Hematopoietic multipotent progenitor cell treated with erythropoietin and hydrocortisone succinate and interleukin-3 and kit ligand, for 4 days (in vitro differentiated cells): ENCODE measurements at places on chromosomes 3 and 15.

GRCh38 chr3:13260259-13261103 lies 159.6 kb downstream of the NUP210 start:
- no peak for DNase-seq

- no peak for DNase-seq
Observed at GRCh38 chr3:133293397-133294110, 106.3 kb upstream of the BFSP2 start.

DNA sequence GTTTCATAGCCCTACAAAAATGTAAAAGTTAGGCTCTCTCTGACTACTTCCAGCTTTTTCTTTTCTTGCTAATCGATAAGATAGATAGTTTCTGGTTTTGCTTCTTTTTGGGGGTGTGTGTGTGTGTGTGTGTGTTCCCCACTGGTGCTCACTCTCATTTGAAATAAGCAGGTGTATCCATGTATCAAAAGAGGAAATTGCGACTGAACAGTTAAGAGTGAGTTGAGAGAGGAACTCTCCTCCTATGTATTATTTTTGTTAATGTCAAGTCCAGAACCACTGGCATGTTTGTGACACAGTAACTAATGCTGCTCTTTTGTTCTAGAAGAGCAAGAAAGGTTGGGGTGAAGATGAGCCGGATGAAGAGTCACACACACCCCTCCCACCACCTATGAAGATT lies 96.7 kb upstream of the UMPS start:
- DNase-seq: peak; percentile 27

DNA sequence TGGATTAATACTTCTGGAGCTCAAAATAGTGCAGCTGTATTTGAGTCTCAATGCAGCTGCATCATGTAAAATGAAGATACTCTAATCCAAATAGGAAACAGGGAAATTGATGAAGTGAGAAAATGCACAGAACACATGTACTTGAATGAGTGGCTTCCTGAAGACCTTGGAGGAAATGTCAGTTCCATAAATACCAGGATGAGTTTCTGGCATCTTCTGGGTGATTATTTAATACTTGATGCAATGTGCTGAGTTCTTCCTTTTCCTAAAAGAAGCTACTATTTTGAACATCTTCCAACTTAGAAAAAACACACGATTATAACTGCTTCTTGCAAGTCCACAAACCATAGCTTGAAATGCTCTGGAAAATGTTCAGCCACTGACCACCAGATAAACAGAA lies 162.8 kb downstream of the SLC9A9 start:
- no peak for DNase-seq

- no peak for DNase-seq
Observed at GRCh38 chr3:29169451-29169850, 111.4 kb upstream of the RBMS3 start.

DNA sequence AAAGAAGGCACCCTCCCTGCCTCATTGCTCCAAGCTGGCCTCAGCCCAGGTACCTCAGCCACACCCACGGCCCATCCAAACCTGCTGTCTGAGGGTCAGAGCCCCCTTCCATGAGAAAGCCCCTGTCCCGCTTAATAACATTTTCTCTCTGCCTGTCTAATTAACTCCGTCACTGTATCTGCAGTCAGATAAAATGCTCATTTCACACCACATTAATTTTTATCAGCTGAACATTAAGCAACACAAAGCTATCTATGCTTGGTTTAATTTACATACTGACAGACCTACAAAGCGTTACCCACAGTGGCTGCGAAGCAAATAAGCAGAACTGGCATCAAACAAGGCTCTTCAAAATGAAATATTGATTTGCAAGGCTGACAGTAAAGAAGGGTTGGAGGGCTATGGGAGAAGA lies 309.8 kb upstream of the ICE2 start:
- DNase-seq: no peak

- no peak for DNase-seq
Observed at GRCh38 chr3:21718943-21719591, 31.9 kb downstream of the ZNF385D start.

DNA sequence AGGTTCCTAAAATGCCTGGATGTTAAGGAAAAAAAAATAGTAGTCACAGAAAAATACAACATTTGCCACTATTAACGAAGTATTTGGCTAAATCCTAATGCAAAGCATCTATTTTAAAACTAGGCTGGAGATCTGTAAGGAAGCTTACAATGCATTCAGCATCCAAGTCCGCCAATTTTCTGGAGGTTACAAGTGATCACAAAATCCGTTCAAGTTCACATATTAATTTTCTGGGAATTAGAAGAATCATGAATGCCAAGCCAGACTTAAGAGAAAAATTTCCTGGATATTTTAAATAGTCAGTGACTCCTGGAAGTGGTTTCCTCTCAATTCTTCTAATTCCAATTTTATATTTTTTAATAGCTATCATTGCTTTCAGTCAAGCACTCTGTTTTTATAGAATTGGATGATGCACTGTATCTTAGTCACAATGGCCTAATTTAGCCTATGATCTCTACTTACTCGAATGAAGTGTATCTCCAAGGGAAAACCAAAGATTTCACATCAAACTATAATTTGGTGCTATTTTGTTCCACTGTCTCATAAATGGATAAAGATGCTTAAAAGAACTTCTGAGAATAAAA lies 60.4 kb downstream of the P3H2 start:
- no peak for DNase-seq

GRCh38 chr15:68042156-68042854 lies 11.8 kb upstream of the PIAS1 start:
- DNase-seq: no peak

- DNase-seq: no peak
Observed at GRCh38 chr3:187998611-187999010, 155.3 kb upstream of the LPP start.

GRCh38 chr3:191889756-191890155 lies 428.8 kb downstream of the PYDC2 start:
- DNase-seq: no peak

DNA sequence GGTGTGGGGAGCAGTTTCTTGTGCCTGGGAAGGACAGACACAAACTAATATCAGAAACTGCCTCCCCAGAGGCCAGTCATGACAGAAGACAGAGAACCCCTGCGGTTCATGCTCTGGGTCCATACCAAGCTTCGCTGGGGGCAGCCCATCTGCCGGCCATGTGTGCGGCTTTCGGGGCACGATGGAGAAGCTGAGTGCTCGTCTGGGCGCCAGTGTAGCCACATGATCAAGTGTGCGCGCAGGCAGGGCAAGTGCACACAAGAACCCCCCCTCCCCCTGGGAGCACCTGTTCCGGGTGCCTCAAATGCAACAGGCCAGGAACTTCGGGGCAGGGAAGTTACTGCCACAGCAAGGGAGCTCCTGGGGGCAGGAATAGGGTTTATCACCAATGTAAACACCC lies 1.8 kb downstream of the ADAMTS17 start:
- no peak for DNase-seq

DNA sequence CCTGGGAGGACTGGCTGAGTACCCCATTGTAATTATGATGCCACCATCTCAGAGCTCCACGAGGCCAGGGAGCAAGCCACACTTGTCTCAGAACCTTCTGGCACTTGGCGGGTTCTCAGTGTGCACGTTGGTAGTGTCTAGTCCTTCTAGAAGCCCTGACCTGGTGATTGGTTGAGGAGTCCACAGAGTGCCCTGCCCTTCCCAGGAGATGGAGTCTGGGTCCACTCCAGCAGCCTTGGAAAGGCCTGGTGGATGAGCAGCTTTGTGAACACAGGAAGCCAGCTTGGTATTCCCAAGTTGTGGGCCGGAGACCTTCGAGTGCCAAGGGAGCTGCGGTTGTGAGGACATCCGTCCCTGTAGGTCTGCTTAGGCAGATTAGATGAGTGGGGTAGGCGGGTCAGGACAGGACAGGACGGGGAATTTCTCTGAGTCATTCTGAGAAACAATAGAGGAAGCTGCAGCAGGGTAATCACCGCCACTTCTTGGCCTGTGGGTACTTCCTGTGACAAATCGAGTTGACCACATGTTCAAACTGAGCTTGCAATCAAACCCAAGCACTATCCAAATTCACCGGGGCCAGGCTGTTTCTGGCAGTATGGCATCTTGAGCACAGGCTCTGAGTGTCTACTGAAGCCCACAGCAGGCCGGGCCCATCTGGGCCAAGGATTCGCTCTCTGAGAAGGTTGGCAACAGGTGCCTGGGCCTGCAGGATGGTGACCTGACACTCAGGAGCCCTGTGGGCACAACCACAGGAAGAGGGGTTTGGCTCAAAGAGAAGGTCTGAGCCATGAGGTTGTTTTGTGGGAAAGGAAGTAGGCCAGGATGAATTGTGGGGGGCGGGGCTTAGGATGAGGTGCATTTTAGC lies 71.5 kb upstream of the PLXNA1 start:
- DNase-seq: peak; percentile 97

GRCh38 chr15:69172847-69173246 lies 12.4 kb downstream of the GLCE start:
- no peak for DNase-seq

GRCh38 chr3:64426551-64426950 lies 201.3 kb upstream of the PRICKLE2 start:
- DNase-seq: no peak

- DNase-seq: no peak
Observed at GRCh38 chr3:25088284-25088683, 339.8 kb upstream of the RARB start.

DNA sequence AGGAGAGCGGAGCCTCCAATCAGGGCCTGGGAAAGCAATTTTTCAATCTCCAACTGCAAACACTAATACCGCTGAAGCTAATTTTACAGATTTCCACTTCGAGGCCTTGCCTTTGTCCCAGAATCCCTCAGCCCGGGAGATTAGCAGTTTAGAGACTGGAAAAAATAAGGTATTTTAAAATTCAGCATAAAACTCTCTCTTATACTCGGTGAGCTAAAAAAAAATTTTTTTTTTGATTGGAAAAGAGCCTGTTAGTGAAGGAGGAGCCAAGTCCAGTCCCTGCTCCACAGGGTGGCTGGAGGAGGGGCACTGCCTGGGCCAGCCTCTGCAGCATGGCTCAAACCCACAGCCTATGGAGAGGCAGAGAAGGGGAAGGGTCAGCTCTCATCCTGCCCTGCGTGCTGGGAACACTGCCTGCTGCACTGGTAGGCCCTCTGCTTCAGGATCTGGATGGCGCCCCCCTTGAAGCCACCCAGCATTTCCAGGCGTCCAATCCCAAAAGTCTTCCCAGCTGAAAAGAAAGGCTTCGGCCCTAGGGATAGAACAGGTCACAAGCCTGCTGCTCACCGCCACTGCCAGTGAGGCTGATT lies 48.9 kb downstream of the CACNA2D2 start:
- no peak for DNase-seq

DNA sequence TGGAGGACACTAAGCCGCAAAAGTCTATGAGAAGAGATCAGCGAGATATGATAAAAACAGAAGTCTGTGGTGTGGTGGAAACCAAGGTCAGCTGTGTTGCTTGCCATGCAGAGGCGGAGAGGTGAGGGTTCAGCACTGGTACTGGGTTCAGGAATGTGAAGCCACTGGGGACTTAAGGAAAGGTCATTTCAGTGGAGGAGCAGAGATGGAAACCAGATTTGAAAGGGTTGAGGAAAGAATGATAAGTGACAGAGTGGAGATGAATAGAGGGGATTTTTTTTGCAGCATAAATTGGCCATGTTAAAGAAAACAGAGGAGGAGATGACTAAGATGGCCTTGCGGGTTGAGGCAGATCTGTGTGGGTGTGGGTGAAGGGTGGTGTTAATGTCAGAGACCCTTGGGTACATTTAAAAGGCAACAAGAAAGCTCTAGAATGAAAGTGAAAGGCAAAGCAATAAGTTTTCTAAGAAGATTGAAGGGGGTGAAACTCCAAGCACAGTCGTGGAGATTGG lies 265.5 kb downstream of the ADAMTSL3 start:
- DNase-seq: no peak

GRCh38 chr3:69330891-69331400 lies 54.9 kb downstream of the FRMD4B start:
- peak; percentile 74 for DNase-seq

DNA sequence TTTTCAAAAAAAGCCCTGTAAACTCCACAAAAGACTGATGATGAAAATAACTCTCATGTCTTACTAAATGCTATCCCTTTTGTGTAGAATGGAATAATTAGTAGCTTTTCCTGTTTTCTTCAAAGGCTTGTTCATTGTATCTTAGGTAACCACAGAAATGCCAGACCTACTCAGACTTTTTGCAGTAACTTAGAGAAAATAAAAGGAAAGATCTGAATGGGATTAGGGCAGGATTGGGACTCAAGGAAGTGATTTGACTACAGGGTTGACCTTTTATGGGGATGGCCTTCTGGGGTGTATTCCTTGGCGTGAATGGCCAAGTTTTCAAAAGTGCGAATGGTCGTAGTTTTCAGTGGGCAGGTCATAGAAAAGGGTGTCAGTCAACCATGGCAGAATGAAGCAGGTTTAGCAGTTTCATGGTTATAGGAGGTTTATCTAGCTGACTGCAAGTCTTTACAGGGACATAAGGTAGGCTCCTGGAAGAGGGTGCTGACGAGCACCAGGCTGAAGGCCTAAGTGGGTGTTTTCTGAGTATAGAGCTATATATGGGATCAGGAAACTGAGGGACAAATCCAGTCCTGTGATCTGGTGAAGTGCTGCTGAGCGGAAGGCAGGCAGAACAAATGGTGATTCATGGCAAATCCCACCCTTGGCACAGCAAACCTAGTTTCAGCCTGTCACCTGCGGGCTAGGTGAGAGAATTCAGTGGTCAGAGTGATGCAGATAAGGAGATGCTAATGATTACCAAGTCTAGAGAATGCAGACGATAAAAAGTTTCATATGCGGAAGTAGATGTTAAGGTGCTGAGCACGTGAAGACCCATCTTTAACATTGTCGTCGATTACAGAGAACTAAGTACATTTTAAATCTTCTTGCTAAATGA lies 46.4 kb downstream of the IL1RAP start:
- no peak for DNase-seq

- DNase-seq: no peak
Observed at GRCh38 chr15:71716990-71717389, 93.4 kb upstream of the NR2E3 start.

GRCh38 chr15:92247649-92248242 lies 145.9 kb upstream of the ST8SIA2 start:
- DNase-seq: no peak

DNA sequence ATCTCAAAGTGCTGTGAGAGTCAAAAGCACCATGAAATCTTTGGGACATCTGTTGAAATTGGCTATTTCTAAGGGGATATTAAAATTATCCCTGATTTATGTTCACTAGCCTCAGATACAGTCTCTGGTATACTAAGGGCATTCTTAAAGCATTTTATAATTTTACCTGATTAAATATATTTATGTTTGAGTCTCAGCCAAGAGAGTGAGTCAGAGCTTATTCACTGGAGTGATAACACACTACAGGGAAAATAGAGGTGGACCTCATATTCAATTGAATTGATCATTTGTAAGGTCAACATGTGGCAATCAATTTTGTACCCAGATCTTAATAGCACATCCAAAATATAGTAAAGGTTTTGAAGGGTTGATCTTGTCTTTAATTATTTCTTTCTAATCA lies 733.6 kb downstream of the EPHA3 start:
- no peak for DNase-seq
